ENCODE measurements at places on chromosomes 5 and 9.

- no peak for DNase-seq
Measured at GRCh38 chr9:2086116-2086515, 71.0 kb downstream of the SMARCA2 start.

DNA sequence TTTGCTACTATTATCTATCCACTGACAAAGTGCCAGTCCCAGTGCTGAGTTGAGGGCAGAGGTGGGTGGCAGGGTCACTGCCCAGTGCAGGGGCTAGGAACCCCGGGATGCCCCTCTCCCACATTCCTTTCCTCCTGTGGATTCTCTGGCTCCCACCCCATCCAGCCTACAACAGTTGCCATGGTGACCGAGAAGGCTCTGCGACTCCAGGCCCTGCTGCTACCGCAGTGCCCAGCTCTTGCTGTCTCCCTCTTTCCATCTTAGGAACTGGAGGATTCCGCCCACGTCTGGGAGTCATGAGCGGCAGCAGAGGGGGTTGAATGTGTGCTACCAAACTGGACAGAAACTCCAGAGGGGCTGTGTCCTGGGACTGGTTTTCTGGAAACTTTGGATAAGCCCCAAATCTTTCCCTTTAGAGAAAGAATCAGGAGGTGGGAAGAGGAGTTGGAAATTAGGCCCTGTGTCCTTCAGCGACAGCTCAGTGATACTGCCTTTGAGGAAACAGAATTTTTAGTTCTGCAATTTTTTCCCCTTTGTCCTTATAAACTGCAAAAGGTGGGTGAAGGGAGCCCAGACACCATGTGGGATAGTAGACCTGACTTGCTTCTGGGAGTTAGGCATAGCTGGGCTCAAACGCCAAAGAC is 20.7 kb upstream of the C5orf47 start:
- no peak for DNase-seq

- DNase-seq = no peak
Measured at GRCh38 chr5:136030956-136031611, 2.3 kb downstream of the TGFBI start.

DNA sequence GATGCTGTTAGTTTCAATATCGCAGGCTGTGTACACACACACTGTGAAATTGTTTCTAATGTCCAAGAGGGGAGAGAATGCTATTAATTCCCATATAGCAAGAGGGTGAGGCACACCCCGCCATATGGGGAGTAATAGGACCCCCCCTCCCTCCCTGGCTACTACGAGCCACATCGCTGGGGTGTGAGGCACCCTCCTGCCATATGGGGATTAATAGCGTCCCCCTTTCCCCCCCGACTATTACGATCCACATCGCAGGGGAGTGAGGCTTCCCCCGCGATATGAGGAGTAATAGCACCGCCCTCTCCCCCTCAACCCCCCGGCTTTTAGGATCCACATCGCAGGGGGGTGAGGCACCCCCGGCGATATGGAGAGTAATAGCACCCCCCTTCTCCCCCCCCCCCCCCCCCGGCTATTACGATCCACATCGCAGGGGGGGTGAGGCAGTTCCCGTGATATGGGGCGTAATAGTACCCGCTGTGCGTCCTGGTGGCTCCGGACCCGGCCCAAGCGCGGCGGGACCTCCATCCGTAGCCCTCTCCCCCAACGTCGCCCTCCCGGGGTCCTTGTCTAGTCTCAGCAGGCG is 494 bp upstream of the STK32A start:
- peak; percentile 18 for DNase-seq

DNA sequence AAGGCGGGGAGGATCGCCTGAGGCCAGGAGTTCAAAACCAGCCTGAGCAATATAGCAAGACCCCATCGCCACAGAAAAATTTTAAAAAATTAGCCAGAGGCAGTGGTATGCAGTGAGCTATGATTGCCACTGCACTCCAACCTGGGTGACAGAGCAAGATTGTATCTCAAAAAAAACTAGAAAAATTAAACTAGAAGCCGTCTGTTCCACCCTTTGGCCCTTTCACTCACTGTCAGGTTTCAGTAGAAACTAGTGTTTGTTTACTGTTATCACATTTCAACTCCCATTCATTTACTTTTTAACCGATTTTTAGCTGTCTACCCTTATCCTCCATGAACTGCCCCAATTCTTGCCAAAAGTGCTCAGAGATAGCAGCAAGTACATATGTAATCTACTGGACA is 8.3 kb downstream of the UGCG start:
- no peak for DNase-seq

GRCh38 chr5:154732212-154732611 is 23.0 kb upstream of the LARP1 start:
- no peak for DNase-seq

DNA sequence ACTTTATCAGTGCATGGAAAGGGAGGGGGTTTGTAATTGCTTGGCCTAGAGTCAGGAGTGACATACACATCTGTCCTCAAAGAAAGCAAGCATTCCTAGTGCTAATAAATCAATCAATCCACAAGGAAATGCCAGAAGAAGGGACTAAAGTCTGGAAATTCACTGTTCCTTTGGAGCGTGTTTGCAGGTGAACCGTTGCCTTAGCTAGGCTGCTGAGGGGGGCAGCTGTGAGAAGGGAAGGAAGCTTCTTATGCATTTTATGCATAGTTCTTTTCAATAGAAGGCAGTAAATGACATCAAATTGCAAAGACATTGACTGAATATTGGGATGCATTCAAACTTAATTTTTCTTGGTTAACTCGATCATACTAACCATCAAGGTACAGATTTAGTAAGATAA is 1092.5 kb upstream of the SEMA6A start:
- DNase-seq = no peak
